ENCODE measurements at places on chromosomes 4 and X. TPM values are rescaled to one million over a fixed set of nuclear protein-coding genes. Genes with fewer than 3 reads are reported as not detected.

KCNIP4 gene
- total RNA-seq = not detected

TREX2 gene
- total RNA-seq = 0.78 TPM

RS1 gene
- total RNA-seq = not detected

TLR8 gene
- not detected for total RNA-seq

RHOXF2 gene
- not detected for total RNA-seq

VCX gene
- not detected for total RNA-seq

ADH1A gene
- total RNA-seq = not detected

DDIT4L gene
- total RNA-seq = 0.55 TPM

C4orf36 gene
- total RNA-seq = 1.0 TPM

SH3D19 gene
- 28.2 TPM for total RNA-seq

USP27X gene
- 4.7 TPM for total RNA-seq

BRS3 gene
- not detected for total RNA-seq

AKAP4 gene
- total RNA-seq = not detected

TBX22 gene
- not detected for total RNA-seq

PABPC1L2B gene
- total RNA-seq = not detected

XAGE2 gene
- not detected for total RNA-seq

ARAP2 gene
- 0.36 TPM for total RNA-seq

EDA2R gene
- 14.2 TPM for total RNA-seq

ATP5ME gene
- total RNA-seq = 396 TPM

SLC35A2 gene
- 71.3 TPM for total RNA-seq

CT45A5 gene
- 0.05 TPM for total RNA-seq

PF4V1 gene
- total RNA-seq = not detected

CFI gene
- total RNA-seq = 0.61 TPM

TMEM164 gene
- total RNA-seq = 53.1 TPM

MAGEA1 gene
- 0.16 TPM for total RNA-seq

MFAP3L gene
- 6.2 TPM for total RNA-seq

KIT gene
- total RNA-seq = not detected

USP46 gene
- total RNA-seq = 8.7 TPM

CLDN22 gene
- not detected for total RNA-seq

All from A549 treated with CpdA at 1 μM for 4 hours (cell line).